ENCODE measurements at places on chromosomes 13 and 19.

DNA sequence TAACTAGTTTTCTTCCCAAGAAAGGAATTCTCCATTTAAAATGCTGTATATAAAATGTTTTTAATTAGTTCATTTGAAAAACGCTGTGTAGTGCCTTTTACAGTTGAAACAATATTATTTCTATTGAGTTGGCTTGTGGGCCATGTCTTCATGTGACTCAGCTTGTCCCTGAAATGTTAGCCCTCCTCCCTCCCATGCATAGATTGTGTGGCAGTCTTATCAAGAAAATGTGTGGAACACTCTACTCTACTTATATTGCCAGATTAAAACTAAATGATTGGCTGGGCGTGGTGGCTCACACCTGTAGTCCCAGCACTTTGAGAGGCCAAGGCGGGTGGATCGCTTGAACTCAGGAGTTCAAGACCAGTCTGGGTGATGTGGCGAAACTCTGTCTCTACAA is 33.4 kb downstream of the TFDP1 start:
- no peak for DNase-seq

- no peak for DNase-seq
Observed at GRCh38 chr19:44782729-44783128, 5.0 kb downstream of the CBLC start.

DNA sequence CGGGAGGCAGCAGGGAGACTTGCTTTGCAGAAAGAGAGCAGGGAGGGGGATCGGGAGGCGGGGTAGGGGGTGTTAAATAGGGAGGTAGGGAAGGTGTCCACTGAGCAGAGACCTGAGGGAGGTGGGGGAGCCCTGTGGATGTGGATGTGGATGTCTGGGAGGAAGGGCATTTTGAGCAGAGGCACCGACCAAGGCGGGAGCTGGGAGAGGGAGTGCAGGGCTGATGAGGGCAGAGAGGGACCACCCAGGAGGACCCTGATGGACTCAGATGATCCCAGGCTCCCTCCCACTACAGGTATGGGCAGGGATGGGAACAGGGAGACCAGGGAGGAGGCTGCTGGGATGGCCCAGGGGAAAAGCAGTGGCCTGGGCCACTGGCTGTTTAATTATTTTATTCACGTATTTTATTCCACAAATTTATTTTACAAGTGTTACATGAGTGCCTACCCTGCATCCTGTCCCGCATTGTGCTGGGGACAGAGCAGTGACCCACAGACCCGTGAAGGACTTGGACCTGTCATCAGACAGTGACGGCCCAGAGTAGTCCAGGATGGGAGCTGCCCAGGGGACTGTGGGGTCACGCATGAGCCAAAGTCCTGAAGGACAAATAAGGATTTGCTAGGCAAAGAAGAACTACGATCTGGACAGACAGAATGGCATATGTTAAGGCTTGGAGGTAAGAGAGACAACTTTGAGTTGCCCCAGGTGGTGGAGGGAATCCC is 5.3 kb downstream of the GRAMD1A start:
- DNase-seq: no peak

GRCh38 chr19:45906221-45906620 is 3.8 kb upstream of the MYPOP start:
- no peak for DNase-seq

DNA sequence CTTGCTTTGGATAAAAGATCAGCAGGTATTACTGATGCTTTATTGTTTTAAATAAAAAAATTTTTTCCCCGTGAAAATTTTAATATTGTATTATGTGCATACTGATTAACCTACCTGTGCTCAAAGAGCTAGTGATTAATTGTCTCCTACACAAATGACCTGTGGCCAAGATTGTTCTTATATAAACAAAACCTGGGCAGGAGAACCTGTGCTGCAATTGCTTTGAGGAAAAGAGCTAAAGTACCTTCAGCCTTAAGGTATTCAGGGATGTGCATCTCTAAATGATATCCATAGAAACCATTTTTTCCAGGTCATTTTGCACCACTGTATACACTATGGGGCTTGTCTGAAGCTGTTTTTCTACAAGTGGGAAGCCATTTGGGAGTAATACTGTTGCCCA is 1.2 kb downstream of the FRY start:
- no peak for DNase-seq

DNA sequence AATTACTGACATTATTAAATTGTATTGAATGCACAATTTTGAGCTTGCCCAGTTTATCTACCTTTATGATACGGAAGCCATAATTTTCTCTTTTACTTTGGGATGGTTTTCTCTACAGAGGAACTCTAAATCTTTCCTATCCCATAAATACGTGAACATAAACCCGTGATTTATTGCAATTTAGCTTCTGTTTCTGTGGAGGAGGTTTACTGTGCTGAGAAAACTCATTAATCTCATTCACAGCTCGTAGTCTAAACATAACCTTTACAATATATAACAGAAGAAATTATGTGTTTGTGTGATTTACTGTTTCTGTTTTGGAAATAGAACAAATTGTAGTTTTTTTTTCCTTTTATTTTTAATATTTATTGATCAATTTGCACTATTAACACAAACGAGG is 207.1 kb upstream of the PCDH9 start:
- DNase-seq: no peak

GRCh38 chr19:14433554-14434501 is 722 bp downstream of the PKN1 start:
- peak; percentile 71 for DNase-seq

DNA sequence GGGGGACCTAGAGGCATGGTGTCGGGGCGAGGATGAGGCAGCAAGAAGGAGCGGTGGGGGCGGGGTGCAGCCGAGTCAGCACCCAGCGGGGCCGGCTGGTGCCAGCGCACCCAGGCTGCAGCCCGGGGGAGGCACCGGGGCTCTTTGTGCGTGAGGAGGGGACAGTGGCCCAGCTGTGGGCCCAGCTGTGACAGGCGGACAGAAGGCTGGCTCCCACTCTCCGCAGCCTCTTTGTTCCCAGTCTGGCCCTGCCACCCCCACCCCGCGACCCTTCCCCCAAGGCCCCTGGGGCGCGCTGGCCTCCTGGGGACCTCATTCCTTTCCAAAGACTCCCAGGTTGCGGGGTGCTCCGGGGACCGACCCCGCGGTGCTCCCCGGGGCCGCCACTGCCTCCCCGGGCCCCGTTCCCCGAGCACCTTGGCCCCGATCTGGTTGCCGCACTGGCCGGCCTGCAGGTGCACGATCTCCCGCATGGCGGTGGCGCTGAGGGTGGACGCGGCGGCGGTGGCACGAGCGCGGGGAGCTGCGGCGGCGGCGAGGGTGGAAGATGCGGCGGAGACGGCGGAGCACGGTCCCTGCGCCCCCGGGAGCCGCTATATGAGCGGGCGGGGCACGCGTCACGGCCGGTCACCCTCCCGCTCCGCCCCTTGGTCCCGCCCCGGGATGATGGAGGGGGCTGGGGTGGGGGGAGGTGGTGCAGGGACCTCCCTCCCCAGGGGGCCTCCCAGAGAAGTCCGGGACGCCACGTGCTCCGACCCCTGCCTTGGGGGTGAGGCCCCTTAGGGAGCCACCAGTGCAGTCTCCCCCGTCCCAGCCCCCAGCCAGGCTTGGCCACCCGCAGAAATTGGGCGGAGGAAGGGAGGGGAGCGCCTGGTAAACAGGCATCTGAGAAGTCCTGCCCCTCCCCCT is at the start of gene TUBB4A:
Gene TUBB4A, minus strand, starts transcription at position 570 of the 909 bp plus-strand sequence. Its CDS starts 97 bp downstream, at position 473.
- peak; percentile 57 for DNase-seq

- no peak for DNase-seq
Observed at GRCh38 chr13:50119591-50119990, 104.3 kb downstream of the KCNRG start.

DNA sequence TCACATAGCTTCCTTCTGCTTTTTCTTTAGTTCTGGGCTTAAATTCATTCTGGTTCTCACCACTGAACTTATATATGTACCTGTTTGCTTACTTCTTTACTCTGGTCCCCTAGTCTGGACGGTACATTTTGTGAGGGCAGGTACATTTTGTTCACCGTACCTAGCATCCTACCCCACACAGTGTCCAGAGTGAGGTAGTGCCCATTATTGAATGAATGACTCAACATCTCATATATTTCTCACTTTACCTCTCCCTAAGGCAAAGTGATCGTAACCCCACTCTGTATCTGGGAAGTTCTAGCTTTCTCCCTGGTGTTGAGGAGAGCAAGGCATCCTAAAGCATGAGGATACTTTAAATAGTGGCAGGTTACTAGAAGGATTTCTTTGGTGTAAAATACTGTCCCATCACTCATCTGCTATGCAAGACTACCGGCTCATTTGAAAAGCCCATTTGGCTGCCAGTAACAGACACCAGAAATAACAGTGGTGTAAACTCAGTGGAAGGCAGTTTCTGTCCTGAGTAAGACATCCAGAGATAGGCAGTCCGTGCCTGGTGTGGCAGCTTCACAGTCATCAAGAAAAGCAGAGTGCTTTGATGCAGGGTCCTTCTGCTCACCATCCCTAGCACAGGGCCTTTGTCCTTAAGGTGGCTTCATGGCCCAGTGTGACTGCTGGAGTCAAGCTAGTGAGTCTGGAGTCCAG is 111.8 kb downstream of the SIPA1L3 start:
- no peak for DNase-seq

DNA sequence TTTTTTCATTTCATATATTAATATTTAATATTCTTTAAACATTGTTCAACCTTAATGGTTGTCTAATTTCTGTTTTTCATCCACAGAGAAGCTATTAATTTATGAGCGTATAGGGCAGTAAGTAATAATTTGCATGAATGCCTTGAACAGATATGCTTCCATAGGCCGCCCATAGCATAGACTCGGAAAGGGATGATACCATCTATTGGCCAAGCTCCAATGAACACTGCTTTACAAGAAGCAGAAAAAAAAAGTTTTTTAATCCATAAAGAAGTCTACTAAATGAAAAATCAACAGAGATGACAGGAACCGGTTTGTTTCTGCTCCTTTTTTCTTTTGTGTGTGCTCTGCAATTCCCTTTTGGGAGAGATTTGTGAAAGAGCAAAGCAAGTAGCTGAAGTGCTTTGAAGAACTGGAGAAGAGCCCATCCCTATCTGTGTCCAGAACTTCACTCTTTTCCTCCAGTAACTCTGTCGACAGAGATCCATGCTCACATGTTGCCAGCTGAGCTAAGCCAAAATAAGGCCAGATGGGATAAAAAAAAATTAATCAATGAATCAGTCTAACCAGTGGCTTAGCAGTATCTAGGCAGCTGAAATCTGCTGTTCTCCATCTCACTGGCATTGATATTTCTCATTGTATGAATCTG is 215.9 kb upstream of the SOX21 start:
- DNase-seq: no peak

- DNase-seq: no peak
Observed at GRCh38 chr13:111945086-111945485, 121.9 kb upstream of the SOX1 start.

GRCh38 chr19:2834294-2834871 is 6.9 kb upstream of the ZNF555 start:
- no peak for DNase-seq

GRCh38 chr13:36282821-36283432 is 14.7 kb downstream of the CCDC169 start:
- no peak for DNase-seq

GRCh38 chr13:84946192-84946591 is 853.0 kb downstream of the SLITRK6 start:
- DNase-seq: no peak

DNA sequence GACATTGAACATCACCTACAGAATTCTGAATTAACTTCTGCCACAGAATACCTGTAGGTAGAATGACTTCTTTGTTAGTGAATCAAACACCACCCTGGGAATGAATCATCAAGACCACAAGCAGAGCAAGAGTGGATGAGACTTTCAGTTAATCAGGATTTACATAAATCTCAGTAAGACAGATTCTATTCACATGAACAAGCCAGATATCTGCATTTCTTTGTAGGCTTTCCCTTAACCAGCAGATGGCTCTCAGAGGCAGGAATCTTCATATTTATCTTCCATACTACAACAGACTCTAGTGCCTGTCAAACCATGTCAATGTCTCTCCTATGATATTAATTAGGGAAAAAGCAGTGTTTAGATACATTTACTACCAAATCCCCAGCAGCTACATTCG is 412.1 kb downstream of the KLF12 start:
- no peak for DNase-seq

GRCh38 chr13:23771956-23772355 is 117.2 kb downstream of the MIPEP start:
- DNase-seq: no peak

DNA sequence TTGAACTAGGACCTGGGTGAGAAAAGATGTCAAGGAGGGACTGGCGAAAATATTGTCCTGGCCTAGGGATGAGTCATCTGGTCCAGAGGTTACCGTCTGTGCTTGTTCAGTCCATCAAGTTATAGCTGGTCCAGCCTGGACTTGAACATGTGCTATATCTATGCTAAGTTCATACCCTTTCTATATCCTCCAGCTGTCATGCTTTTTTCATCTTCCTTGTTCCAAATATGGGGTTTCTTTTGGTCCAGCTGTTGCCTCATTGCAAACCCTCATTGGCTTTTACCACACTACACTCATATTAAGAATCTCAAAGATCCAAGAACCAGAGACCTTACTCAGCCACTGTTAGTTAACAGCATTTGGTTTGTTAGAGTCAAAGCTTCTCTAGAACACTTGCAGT is 19.1 kb upstream of the KLF12 start:
- DNase-seq: no peak

- DNase-seq: no peak
Observed at GRCh38 chr13:48403151-48403631, 9.7 kb downstream of the LPAR6 start.

GRCh38 chr19:54317108-54317964 is 4.4 kb upstream of the LILRA5 start:
- no peak for DNase-seq

DNA sequence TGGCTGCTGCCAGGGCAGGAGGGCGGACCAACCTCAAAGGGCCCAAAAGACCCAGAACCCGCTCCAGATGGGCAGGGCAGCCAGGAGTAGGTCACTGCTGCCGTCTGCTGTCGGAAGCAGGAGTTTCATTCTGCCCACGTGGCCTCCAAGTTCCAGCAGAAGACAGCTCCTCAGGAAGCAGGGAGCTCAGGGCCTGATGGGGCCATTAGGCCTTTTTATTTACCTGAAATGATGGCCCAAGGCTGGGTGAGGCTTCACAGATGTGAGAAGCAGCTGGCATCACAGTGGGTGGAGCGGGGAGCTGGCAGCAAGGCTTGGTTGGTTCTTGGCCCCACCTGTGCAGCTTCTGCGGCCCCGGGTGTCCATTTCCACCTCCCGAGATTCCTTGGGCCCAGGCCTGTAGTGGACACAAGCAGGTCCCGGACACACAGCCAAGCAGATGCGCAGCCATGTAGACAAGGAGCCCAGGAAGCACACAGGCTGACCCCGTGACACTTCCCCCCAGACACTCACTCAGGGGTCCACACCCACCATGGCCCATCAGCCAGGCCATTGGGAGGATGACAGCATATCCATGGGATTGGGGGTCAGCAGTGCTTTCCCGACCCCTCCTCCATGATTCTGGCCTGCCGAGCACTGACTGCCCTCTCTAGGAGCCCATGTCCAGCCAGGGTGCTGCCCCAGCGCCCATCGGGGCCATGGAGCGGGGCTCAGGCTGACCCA is 26.4 kb downstream of the C13orf46 start:
- DNase-seq: peak; percentile 55

GRCh38 chr19:39641773-39642172 is 13.9 kb upstream of the LGALS16 start:
- no peak for DNase-seq

- no peak for DNase-seq
Observed at GRCh38 chr13:23411706-23412105, 21.8 kb downstream of the SACS start.

- no peak for DNase-seq
Observed at GRCh38 chr13:108113407-108113806, 101.9 kb downstream of the LIG4 start.
